ENCODE measurements at places on chromosomes 13 and 19.

GRCh38 chr13:43905435-43906031, 25.8 kb downstream of the LACC1 start:
- DNase-seq: no peak

- DNase-seq: no peak
Observed at GRCh38 chr19:18308051-18308947, 14.6 kb downstream of the LSM4 start.

- no peak for DNase-seq
Observed at GRCh38 chr19:29539131-29539530, 13.3 kb downstream of the VSTM2B start.

GRCh38 chr19:8204961-8205360, 4.2 kb upstream of the CERS4 start:
- no peak for DNase-seq

DNA sequence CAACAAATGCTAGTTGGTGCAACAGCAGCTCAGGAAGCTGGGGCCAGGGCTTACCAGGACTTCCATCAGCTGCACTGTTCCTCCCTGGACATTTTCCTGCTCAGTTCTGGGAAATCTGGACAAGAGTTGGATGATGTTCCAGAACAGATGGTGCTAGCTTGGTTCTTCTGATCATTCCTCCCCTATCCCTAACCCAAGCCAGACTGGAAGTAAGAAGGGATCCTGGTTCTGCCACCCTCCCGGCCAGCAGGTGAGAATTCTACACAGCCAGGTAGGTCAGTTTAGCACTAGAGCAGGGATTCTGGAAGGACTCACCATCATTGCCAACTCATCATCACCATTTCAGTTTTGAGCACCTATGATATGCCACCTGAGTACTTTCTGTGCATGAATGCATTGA, 30.2 kb downstream of the CACNA1A start:
- DNase-seq: no peak

- no peak for DNase-seq
Observed at GRCh38 chr13:23605831-23606230, 35.6 kb downstream of the TNFRSF19 start.

DNA sequence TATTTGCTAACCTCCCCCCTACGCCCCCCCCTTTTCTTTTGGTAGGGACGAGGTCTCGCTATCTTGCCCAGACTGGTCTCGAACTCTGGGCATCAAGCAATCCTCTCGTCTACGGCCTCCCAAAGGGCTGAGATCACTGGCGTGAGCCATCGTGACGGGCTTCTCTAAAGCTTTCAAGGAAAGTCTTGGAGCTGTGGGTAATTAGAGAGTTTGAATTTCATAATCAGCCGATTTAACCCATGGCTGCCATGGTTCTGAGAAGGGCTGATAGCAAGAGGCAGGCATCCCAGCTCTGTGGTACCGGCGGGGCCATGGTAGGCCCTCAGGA, 679 bp upstream of the ABHD8 start:
- no peak for DNase-seq

DNA sequence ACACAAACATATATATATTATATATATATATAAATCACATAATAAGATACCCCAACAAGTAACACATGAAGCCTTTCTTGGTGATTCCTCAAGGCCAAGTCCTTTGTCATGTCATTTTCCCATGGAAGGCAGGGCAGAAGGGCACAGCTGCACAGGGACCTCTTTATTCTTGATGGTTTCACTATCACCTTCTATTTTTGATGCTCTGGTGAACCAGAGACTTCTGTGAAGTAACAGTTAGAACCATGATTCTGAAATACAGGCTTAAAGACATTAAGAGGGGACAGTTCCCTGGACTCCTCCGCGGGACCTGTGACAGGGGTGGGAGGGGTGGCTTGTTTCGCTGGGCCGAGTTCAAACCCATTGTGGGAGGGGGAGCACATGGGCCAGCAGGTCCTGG, 104.0 kb downstream of the DGKH start:
- no peak for DNase-seq

DNA sequence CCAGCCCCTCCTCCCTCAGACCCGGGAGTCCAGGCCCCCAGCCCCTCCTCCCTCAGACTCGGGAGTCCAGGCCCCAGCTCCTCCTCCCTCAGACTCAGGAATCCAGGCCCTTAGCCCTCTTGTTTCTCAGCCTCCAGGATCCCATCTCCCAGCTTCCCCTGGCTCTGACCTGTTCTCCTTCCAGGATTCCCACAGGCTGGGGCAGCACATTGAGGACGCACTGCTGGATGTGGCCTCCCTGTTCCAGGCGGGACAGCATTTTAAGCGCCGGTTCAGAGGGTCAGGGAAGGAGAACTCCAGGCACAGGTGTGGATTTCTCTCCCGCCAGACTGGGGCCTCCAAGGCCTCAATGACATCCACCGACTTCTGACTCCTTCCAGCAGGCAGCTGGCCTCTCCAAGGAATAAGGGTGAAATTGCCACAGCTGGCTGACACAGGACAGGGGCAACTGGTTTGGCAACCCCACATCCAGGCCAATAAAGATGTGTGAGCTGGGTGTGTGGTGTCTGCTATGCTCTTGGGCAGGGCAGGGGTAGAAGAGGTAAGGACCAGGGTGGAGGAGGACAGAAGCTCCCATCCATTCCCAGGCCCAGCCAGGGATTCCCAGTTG, 22.4 kb downstream of the CPT1C start:
- no peak for DNase-seq

DNA sequence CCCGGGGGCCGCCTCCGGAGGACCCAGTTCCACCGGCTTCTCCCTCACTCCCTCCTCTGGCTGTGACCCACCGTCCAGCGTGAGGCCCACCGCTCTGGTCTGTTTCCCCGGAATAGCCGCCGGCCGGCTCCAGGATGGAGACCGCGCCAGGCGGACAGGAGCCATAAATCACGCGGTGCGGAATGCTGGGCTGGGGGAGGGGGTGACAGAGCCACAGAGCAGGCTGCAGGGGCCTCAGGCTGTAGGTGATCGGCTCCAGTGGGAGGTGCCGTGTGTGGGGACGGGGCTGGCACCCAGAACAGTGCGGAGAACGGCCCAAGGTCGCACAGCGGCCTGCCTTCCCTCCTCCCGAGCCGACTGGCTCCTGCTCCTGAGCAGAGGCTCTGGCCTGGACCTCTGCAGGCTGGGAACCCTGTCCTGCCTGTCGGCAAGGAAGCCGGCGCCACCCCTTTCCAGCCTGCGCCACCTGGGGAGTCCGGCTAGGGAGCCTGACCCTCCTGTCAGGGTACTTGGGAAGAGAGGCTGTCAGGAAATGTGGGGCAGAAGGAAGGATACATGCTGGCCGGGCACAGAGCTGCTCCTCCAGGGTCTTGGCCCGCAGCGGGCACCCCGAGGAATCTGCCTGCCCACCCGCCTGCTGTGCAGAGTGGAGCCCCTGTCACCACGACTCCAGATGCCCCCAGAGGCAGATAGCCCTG, 8.3 kb downstream of the PIAS4 start:
- no peak for DNase-seq

GRCh38 chr13:99197117-99197651, 3.5 kb upstream of the UBAC2 start:
- no peak for DNase-seq

- DNase-seq: no peak
Observed at GRCh38 chr19:46392252-46392801, 21.0 kb downstream of the CCDC8 start.

- DNase-seq: no peak
Observed at GRCh38 chr13:77554069-77554468, 18.6 kb downstream of the SCEL start.

GRCh38 chr13:100315522-100315921, 226.6 kb downstream of the PCCA start:
- DNase-seq: no peak

DNA sequence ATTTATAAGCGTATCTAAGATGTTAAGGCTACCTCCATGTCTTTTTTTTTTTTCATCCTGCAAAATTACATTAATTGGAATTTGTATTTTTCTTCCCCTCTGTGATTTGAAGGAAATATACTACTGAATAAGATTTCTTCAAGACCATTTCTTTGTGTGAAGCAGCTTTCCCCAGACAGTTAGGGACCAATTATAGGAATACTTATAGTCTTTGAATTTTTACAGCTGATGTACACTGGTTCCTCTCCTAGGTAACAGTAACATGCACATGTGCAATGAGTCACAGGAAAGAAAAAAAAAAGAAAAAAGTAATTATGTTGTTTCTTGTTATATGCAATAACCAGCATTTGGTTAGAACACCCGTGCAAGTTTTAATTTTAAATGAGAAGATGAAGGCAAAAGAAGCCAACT, 82.0 kb downstream of the PCDH9 start:
- no peak for DNase-seq

DNA sequence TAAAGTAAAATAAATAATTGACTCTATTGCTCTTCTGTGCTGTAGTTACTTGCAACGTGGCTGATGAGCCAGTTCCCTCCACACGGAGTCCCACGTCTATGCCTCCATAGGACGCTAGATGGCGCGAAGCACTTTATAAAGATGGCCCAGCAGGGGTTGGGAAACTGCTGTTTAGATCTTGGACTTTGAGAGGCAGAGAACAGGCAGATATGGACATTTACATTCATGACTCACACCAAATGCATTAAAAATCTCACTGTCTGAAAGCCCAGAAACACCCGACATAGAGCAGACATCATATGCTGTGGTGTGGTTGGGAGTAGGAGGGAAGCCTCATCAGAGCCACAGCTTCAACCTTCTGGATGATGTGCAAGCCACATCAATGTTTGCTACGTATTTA, 643.1 kb upstream of the ARGLU1 start:
- DNase-seq: peak; percentile 95

GRCh38 chr19:39275578-39275977, 7.4 kb downstream of the IFNL2 start:
- DNase-seq: no peak

DNA sequence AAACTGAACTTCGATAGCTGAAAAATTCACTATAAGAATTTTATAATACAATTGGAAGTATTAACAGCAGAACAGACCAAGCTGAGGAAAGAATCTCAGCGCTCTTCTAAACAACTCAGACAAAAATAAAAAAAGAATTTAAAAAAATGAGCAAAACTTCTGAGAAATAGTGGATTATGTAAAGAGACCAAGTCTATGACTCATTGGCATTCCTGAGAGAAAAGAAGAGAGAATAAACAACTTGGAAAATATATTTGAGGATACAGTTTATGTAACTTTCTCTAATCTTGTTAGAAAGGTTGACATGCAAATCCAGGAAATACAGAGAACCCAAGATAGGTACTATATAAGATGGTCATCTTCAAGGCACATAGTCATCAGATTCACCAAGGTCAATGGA, 25.4 kb downstream of the SLC25A15 start:
- no peak for DNase-seq

GRCh38 chr19:7182489-7182888, 111.7 kb downstream of the INSR start:
- no peak for DNase-seq

- no peak for DNase-seq
Observed at GRCh38 chr13:103104340-103104739, 38.1 kb upstream of the SLC10A2 start.

- no peak for DNase-seq
Observed at GRCh38 chr19:51552608-51552995, 18.5 kb upstream of the ZNF175 start.

DNA sequence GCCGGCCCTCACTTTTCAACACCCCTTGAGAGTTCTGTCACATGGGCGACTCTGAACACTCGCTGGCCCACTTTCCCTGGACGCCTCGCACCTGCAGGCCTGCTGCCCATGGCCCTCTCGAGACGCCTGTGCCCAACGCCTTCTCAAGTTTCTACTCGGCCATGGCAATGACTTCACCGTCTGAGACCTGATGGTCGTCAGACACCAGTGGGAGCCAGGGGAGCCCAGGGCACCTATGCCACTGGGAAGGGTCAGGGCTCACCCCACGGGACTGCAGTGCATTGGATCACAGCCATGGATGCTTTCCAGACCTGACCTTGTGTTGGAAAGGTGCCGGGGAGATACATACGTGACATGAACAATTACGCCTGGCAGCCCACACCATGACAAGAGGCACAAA, 60.1 kb downstream of the KLF2 start:
- DNase-seq: no peak

DNA sequence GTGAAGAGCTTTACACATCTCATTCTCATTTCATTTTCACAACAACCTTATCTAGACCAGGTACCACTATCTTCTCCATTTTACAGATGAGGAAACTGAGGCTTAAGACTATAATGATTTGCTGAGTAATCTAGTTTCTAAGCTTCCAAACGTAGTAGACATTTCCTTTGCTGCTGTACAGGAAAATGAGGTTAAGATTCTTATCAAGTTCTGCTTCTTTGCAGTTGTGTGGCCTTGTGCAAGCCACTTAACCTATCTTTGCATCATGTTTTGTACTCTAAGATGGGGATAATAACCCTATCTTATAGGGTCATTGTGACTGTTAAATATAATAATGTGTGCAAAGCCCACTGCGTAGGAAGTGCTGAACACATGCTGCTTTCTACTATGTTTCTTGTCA, 307.9 kb downstream of the HS6ST3 start:
- no peak for DNase-seq

DNA sequence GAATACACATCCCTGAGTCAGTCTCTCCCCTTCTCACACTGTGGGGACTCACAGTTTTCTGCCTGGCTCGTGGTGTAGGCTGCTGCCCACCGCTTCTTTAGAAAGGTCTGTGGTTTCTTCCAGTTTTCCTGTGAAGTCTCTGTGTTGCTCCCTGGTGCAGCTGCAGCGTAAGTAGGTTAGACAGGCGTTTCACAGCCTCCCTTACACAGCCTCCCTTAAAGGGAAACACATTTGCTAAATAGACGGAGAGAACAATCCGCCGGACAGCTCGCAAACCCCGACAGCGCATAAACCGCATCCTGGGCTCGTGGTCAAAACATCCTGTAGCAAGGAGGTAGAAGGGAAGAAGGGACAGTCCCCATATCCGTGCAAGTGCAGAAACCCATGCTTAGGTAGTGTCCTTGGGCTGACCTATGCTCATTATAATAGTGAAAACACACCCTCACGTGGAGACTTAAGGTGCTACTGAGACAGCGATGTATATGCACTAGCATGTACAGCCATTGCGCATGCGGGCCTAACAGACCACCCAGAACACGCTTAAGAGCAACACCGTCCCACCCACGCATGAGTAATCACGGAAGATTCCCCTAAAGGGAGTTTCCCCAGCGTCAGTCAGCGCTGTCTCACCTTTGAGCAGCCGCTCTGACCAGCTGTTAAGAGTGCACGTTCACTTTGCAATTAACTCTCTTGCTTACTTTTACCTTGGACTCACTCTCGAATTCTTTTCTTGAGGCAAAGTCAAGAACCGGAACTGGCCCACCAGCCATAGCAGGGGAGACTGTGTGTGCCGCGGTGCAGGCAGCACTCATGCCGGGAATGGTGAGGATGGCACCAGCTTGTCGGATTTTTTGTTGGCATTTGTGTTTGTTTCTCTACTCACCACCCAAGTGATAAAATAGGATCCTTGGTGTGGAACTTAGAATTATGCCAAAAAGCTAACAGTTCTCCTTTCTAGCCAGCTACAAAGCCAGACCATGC, 16.6 kb downstream of the SIGLEC8 start:
- no peak for DNase-seq
